ENCODE measurements at places on chromosomes 1 and 21.

GRCh38 chr1:109395602-109396512, 1.9 kb downstream of the SORT1 start:
- peak; percentile 37 for DNase-seq

DNA sequence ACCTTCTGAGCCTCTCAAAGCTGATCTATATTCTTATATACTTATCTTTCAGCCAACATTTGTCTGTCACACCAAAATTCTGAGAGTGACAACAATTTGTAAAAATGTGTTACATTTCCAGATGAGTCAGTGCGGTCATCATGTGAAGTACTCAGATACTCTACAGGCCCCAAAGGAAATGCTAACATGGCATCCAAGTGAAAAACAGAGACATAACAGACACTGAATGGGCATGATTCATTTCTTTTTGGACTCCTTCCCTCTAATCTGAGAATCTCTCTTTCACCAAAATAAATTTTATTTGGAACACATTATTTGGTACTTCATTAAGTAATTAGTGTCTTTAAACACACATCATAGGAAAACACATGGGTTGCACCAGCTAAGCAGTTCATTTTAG, 96.6 kb downstream of the SLC44A5 start:
- peak; percentile 0 for DNase-seq

DNA sequence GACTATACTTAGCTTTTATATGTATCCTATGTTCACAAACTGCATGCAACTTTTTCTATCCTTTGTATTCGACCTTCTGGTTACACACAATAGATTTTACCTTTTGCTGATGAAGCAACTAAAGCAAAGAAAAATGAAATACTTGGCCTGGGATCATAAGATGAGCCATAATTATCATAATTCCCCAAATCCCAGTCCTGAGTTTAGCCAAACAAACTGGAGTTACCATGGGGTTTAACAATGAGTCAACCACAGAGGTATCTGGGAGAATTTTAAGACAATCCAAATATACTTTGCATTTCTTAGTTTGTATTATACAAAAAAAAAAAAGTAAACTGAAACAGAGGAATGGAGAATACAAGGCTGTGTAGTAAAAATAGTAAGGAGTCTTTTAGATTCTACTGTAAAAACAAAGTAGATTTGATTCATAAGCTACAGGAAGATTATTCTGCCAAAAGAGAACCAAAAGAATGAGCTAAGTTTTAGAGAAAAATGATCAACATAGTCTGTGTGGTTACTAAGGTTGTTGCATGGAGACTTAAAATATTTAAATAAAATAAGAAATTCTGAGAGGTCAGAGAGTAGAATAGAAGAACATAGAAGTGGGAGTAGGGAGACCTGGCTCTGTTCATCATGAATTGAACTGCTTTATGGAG, 60.4 kb upstream of the GORAB start:
- DNase-seq: peak; percentile 75

- DNase-seq: no peak
These were observed 27.9 kb downstream of the SLC45A1 start for GRCh38 chr1:8345621-8346415.

- DNase-seq: peak; percentile 77
These were observed 4.9 kb upstream of the NPL start for GRCh38 chr1:182784556-182785171.

DNA sequence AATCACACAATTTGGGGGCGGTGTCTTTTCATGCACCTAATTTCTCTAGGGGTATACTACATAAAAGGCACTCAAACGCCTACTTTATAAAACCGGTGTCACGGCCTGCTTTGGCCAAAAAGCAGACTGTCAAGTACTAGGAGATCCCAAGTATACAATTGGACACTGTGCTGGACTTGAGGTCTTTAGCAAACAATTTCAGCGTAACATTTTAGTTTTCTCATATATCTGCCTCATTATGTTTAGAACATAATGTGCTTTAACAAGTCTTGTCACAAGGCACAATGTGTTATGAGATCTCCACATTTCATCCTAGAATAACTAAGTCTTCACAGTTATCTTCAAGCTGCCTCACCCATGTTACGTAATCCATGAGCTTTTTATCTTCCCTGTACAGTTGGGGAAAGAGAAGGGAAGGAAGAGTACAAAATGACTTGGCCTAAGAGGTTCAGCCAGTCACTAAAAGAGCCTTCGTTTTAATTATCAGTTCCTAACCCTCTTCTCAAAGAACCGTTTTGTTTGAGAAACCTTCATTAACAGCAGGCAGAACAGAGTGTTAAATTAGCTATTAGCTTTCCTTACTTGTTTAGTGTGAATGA, 1.7 kb downstream of the SSX2IP start:
- DNase-seq: peak; percentile 44

DNA sequence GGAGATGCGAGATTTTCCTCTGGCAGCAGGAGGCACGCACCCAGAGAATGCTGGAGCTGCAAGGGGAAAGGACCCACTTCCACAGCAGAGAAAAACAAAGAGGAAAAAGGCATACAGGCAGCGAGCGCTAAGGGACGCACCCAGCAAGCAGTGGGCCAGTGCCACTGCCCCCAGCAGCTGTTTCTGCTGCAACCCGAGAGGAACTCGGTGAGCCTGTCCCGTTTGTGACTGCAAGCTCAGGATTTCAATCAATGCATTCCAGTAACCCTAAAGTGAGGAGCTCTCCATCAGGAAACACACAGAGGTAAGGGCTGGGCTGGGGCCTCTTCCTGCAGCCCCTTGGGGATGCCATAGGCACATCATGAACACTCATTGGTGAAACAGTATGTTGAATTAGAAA, 58.7 kb downstream of the ACP6 start:
- no peak for DNase-seq

DNA sequence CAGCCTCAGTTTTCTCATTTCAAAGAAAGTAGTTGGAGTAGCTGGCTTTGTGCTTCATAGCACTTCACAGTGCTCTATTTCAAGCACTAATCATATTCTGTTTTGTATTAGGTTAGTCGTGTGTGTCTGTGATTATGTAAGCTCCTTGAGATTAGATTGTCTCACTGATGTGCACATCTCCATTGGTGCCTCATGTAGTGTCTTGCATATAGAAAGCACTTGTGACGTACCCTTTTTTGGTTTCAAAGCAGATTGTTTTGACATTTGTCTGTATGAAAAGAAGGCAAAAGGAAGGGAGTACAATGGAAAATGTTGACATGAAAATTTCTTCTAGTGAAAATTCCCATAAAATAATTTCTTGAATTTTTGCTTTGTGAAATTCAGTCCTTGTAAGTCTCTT, 13.9 kb downstream of the BTBD8 start:
- DNase-seq: no peak

- peak; percentile 51 for DNase-seq
These were observed 54.9 kb downstream of the ENAH start for GRCh38 chr1:225597926-225598575.
